ENCODE measurements at places on chromosomes 16 and 17.

DNA sequence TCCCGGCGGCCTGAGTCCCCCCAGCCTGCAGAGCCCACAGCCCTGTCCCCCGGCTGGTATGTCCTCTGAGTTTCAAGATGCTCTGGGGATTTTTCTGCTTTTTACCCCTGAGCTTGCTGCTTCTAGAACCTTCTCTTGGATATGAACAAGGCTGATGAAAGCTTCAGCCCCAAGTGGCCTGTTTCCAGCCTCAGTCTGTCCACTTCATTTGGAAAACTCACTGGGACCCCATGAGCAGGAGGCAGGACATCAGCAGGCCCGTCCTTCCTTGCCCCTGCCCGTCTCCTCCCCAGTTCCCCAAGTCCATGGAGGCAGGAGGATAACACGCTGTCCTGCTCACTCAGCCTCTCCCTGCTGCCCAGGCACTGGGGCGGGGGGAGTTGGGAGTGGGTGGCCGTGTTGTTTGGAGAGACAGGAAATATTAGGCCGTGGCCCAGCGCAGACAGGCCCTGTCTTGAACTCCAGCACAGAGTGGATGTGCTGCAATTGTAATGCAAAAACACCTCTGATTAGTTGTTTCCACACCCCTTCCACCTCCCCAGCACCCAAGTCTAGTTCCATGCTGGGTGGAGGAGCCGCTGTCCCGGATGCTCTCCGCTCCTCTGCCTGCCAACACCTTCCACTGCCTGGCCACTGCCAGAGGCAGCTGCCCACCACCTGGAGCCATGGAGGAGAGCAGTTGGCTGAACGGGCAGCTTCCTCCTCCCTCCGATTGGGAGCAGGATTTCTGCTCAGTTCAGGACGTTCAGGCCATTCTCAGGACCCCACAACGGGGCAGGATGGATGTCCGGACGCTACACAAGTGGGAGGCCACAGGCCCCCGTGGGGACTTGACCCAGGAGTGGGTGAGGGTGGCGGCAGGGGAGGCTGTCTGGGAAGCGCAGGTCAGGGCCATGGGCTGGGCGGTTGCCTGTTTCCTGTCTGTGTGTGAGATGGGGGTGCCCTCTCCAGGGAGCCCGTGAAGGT lies 216.9 kb upstream of the GSE1 start:
- DNase-seq: no peak

- no peak for DNase-seq
These were observed 405.0 kb downstream of the WWOX start for GRCh38 chr16:78504401-78504851.

- DNase-seq: no peak
These were observed 5.3 kb downstream of the IFI35 start for GRCh38 chr17:43011728-43012472.

DNA sequence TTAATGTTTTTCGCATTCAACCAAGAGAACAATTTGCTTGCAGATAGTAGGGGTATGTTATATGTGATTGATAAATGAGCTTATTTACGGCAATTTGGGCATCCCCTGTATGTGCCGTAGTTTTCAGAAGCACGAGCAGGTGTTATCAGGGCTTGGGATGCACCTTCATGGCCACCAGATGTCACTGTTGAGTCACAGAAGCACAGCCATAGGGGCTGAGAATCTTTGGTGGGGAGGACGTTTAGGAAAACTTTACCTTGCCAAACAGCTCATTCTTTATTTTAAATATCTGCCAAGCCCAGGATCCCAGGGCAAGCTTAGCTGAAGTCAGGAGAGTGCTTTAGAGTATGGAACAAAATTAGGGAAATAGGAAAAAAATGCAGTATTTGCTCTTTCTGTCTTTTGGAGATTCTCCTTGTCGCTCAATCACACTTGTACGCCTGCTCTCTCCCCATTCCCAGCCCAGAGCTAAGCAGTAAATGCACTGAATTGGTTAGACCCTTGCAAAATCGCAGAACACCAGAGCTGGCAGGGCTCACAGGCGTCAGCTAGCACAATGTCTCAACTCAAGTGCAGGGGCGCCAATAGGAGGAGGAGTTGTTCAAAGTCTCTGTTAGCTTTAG lies 93.6 kb upstream of the MPHOSPH6 start:
- no peak for DNase-seq

GRCh38 chr17:1067282-1067956 lies 70.5 kb downstream of the TIMM22 start:
- no peak for DNase-seq

GRCh38 chr16:79188739-79189122 lies 411.8 kb downstream of the MAF start:
- DNase-seq: no peak
